ENCODE measurements at places on chromosomes 6 and 20. TPM values are rescaled to one million over a fixed set of nuclear protein-coding genes. Genes with fewer than 3 reads are reported as not detected.

The TGM3 gene
- total RNA-seq, result not detected

The CCM2L gene
- 8.2 TPM for total RNA-seq

The GMEB2 gene
- 13.3 TPM for total RNA-seq

The PIGU gene
- 33.5 TPM for total RNA-seq

The LAMA2 gene
- 43.4 TPM for total RNA-seq

The SLC9A8 gene
- 35.0 TPM for total RNA-seq

The IDH3B gene
- 79.8 TPM for total RNA-seq

The GINM1 gene
- 44.8 TPM for total RNA-seq

The CLPSL2 gene
- total RNA-seq, result not detected

The ILRUN gene
- total RNA-seq, result 61.3 TPM

The EYA4 gene
- total RNA-seq, result 4.1 TPM

The COQ3 gene
- total RNA-seq, result 10.9 TPM

The ZSCAN23 gene
- 11.2 TPM for total RNA-seq

The FNDC11 gene
- 1.6 TPM for total RNA-seq

The HLA-B gene
- total RNA-seq, result 562 TPM

The GTSF1L gene
- not detected for total RNA-seq

The BYSL gene
- total RNA-seq, result 24.6 TPM

The C20orf202 gene
- 1.2 TPM for total RNA-seq

The PRR3 gene
- total RNA-seq, result 17.3 TPM

The STX11 gene
- total RNA-seq, result 5.8 TPM

The RIPPLY2 gene
- total RNA-seq, result 0.86 TPM

The LINC00237 gene
- total RNA-seq, result not detected

The XRN2 gene
- 59.0 TPM for total RNA-seq

The RIPOR2 gene
- total RNA-seq, result 12.1 TPM

The BMP6 gene
- 1.8 TPM for total RNA-seq

The SLC35F1 gene
- 0.91 TPM for total RNA-seq

The GATA5 gene
- 4.1 TPM for total RNA-seq

The SLC22A7 gene
- not detected for total RNA-seq

The TAGAP gene
- total RNA-seq, result 4.9 TPM

The SIRPB2 gene
- 3.6 TPM for total RNA-seq

The CST2 gene
- not detected for total RNA-seq

The HCRTR2 gene
- not detected for total RNA-seq

The PKIB gene
- total RNA-seq, result 3.5 TPM

The CEP162 gene
- 13.1 TPM for total RNA-seq

The BTNL2 gene
- total RNA-seq, result not detected

The PAK5 gene
- 0.13 TPM for total RNA-seq

The CST5 gene
- total RNA-seq, result not detected

The NRN1 gene
- total RNA-seq, result 7.3 TPM

The TSPO2 gene
- not detected for total RNA-seq

The AGER gene
- 16.9 TPM for total RNA-seq

The PI16 gene
- total RNA-seq, result 15.4 TPM

The NAA20 gene
- total RNA-seq, result 63.4 TPM

The SLC22A1 gene
- total RNA-seq, result 1.2 TPM

All from ureter (tissue), 1 donor.